ENCODE measurements at places on chromosomes 1 and 21. TPM values are rescaled to one million over a fixed set of nuclear protein-coding genes. Genes with fewer than 3 reads are reported as not detected.

The RGS13 gene
- total RNA-seq: not detected

The MTARC2 gene
- total RNA-seq: 7.0 TPM

The LYPD8 gene
- not detected for total RNA-seq

The HMCN1 gene
- total RNA-seq: 10.8 TPM

The XCL2 gene
- total RNA-seq: not detected

The INKA2 gene
- 15.9 TPM for total RNA-seq

Data from cerebellum (tissue), 4 donors.